ENCODE measurements at places on chromosomes 6 and 20. TPM values are rescaled to one million over a fixed set of nuclear protein-coding genes. Genes with fewer than 3 reads are reported as not detected.

DNA sequence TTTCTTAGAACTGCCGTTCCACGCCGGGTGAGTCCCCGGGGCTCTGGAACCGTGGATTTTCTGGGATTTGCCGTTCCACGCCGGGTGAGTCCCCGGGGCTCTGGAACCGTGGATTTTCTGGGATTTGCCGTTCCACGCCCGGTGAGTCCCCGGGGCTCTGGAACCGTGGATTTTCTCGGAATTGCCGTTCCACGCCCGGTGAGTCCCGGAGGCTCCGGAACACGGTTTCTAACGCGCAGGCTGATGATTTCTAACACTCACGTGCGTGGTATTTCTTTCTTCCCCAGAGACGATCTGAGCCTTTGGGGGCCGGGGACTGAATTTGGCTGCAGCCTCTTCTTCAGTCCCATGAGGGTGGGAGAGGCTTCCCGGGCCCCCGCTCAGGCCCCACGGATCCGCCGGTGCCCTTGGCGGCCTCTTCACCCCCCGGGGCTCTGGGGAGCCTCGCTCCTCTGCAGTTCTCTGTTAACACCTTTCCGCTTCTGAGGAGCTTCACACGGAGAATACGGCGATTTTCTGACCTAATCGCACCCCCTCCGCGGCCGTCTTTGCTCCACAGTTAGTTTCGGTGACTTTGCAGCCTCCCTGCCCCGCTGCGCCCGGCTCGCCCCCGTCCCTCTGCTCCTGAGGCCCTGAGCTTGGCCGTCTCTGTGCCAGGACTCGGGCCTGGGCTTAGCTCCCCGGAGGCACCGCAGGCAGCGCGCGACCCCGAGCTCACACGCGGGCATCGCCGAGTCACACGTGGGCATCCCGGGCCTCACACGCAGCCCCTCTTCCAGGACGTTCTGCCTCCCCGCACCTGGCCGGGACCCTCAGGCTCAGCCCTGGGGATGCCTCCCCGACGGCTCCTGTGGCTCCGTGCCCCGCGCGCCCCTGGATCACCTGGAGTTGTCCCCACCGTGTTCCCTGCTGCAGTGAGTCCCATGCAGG is 7.2 kb upstream of the KIF25 start:
- no peak overlapping the region for H3K27ac ChIP-seq
- no peak for DNase-seq
- H3K4me1 ChIP-seq = no peaks in the 10 kb centered on the region
- H3K27me3 ChIP-seq = no peaks in the 10 kb centered on the region
- no peaks in the 10 kb centered on the region for H3K36me3 ChIP-seq
- no peak overlapping the region for H3K4me3 ChIP-seq

- no peak for DNase-seq
- H3K36me3 ChIP-seq = no peaks in the 10 kb centered on the region
- peaks cover 10% of the 10 kb centered on the region for H3K4me1 ChIP-seq
- H3K4me3 ChIP-seq = no peak overlapping the region
- H3K27ac ChIP-seq = no peak overlapping the region
Measured at GRCh38 chr6:16731478-16732051, 29.7 kb downstream of the ATXN1 start.

MAS1 gene
- not detected for total RNA-seq

DNA sequence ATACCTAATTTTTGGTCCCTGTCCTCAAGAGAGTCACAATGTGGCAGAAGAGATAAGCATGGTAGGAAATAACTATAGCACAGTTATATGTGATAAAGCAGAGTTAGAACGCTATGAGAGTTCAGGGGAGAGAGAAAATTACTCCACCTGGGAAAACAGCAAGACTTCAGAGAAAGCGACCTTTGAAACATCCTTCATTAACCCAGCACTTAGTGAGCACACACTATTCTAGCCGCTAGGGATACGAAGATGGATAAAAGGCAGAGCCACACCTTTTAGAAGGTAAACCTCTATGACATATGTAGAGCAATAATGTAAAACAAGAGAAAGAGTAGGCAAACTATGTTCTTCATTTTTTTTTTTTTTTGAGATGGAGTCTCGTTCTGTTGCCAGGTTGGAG is 264.3 kb downstream of the PTPRK start:
- no peak overlapping the region for H3K27ac ChIP-seq
- H3K4me3 ChIP-seq = no peak overlapping the region

TFAP2A gene
- total RNA-seq = not detected

GRCh38 chr6:111861431-111861885 is 11.8 kb downstream of the FYN start:
- no peaks in the 10 kb centered on the region for H3K36me3 ChIP-seq
- no peaks in the 10 kb centered on the region for H3K4me1 ChIP-seq
- H3K4me3 ChIP-seq = no peak overlapping the region
- H3K27ac ChIP-seq = no peak overlapping the region
- DNase-seq = no peak

DNA sequence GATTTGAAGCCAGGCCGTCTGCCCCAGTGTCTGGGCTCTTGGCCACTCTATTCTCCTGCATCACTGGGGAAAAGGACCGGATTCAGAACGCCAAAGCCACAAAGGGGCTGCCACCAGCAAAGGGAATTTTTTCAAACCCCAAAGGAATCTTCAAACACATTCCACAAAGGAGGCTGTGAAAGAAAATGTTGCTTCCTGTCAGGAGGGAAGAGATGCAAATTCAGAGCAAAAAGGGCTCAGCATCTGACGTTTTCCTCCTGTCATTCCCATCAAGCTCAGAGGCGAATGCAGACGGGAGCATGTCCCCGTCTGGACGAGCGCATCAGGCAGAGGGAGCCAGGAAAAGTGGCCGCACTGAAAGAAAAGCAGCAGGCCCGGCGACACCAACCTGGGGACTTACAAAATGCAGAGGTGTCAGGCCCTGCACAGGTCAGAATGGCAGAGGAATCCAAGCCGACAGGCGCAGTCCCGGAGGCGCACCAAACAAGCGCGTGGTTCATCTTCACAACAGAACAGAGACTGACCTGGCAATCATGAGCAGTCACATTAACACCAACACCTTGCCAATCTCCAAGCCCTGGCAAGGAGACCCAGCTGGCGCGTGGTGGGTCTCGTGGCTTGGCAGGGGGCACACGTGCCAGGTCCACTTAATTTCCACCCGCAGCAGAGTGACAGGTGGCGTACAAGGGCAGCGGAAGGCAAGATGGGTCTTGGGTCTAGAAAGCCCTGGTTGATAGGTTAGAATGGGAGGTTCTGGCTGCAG is 62.8 kb downstream of the GRM4 start:
- H3K36me3 ChIP-seq = no peaks in the 10 kb centered on the region
- H3K27ac ChIP-seq = no peak overlapping the region
- H3K4me1 ChIP-seq = peaks cover 4% of the 10 kb centered on the region
- no peak for DNase-seq
- no peak overlapping the region for H3K4me3 ChIP-seq
- H3K27me3 ChIP-seq = no peaks in the 10 kb centered on the region

- no peaks in the 10 kb centered on the region for H3K4me1 ChIP-seq
- no peak for DNase-seq
- no peak overlapping the region for H3K4me3 ChIP-seq
Measured at GRCh38 chr6:127972815-127973214, 72.0 kb upstream of the THEMIS start.

TGM3 gene
- not detected for total RNA-seq

TPBG gene
- 13.2 TPM for total RNA-seq

DNA sequence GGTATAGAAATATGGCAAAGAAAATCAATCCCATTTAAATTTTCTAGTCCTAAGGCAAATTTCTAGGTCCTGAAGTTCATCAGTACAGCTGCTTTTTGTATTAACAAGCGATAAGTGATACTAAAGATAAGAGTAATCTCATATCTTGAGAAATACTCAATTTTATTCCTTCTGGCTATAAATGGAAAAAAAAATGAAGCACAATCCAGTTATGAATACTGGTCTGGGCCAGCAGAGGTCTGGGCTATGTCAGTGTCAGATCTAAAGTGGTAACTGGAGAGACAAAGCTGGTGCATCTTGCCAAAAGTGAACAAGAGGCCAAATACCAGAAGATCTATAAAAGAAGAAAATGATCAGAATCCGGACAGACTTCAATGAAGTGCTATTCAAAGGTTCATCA is 126.4 kb downstream of the FUT9 start:
- no peaks in the 10 kb centered on the region for H3K27me3 ChIP-seq
- DNase-seq = no peak
- H3K36me3 ChIP-seq = no peaks in the 10 kb centered on the region
- peaks cover 9% of the 10 kb centered on the region for H3K4me1 ChIP-seq
- no peak overlapping the region for H3K4me3 ChIP-seq

ZNF831 gene
- total RNA-seq = not detected

DNA sequence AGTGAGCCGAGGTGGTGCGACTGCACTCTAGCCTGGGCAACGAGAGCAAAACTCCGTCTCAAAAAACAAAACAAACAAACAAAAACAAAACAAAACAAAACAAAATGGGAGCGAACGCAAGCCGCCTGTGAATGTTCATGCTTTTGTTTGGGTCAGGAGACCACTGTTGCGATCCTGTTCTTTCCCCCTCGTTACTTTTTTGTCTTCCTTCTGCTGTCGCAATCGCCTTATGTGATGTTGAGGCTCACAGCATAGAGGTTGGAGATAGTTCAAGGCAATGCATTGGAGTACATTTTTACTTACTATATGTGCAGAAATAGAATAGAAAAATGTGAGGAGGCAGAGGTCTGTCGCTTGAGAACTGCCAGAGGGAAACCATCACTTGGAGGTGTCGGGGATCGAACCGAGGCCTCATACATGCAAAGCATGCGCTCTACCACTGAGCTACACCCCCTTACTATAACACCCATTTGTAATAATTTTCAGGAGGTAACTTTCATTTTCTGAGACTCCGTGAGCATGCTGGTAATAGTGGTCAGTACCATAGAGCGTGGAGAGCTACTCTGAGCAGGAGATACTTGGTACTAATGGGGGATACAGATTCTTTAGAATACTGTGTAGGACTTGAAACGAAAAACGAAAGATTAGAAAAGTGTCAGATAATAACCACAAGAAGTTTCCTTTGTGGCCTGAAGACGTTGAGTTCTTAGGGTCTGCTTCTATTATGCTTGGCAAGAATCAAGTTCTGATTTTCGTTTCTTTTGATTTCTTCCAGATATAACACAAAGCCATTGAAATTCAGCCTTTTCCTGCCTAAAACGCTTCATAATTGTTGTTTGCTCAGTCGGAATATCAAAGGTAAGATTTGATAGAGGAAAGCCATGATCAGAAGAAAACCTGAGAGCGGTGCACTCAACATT is 121.1 kb downstream of the TRIM27 start:
- peak; percentile 47 for DNase-seq
- no peaks in the 10 kb centered on the region for H3K4me1 ChIP-seq
- H3K27me3 ChIP-seq = peaks cover 82% of the 10 kb centered on the region
- H3K27ac ChIP-seq = no peak overlapping the region
- no peak overlapping the region for H3K4me3 ChIP-seq

DNA sequence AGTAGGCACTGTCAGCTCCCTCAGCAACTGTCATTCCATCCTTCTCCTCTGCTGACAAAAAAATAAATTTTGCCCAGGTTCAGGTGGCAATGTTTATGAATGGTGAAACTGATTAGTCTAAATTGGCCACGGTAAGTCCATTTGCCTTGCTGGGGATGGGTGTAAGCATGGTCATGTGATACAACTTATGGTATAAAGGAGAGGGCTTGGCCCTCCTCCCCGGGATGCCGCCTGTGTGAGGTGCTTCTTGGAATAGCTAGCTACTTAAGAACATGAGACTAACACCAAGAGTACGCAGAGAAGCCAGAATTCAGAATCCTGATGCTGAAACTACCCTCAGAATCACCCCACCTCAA is 94.4 kb upstream of the MAP7 start:
- H3K27ac ChIP-seq = peak overlapping the region; percentile 2
- peaks cover 12% of the 10 kb centered on the region for H3K4me1 ChIP-seq
- DNase-seq = no peak
- H3K36me3 ChIP-seq = no peaks in the 10 kb centered on the region
- H3K27me3 ChIP-seq = no peaks in the 10 kb centered on the region

- no peaks in the 10 kb centered on the region for H3K27me3 ChIP-seq
- no peak for DNase-seq
- no peak overlapping the region for H3K27ac ChIP-seq
- H3K4me1 ChIP-seq = peaks cover 13% of the 10 kb centered on the region
Measured at GRCh38 chr6:75215291-75215690, 9.4 kb upstream of the COL12A1 start.

DNA sequence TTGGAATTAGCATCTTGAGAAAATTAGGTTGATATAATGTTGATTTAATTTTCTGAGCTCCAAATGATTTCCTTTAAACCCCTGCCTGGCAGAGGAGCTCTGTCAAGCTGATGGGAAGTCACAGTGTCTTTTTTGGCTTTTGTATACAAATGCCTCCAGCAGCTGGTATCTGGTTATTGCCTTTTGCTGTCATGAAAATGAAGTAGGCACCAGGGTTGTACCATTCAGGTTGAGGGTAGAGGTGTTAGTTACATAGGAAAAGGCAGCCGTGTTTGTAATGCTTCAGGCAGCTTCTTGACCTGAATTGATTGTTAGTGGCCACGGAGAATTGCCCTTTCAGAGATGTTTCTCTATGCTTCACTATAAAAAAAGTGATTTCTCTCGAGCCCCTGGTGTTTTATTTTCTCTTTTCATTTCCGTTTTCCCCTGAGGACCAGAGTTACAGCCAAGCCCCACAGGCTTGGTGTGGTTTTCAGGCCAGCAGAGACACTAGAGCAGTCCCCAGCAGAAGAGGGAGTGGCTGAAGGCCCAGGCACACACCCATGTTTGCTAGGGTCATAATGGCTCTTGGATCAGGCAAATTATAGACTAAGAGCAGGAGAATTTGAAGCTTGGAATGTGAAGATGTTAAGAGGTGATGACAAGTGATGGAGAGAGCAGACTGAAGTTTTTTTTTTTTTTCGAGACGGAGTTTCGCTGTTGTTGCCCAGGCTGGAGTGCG is 21.6 kb downstream of the CMTR1 start:
- H3K4me1 ChIP-seq = peaks cover 2% of the 10 kb centered on the region
- H3K4me3 ChIP-seq = no peak overlapping the region
- H3K27me3 ChIP-seq = no peaks in the 10 kb centered on the region
- DNase-seq = no peak
- H3K36me3 ChIP-seq = peaks cover 36% of the 10 kb centered on the region

DNA sequence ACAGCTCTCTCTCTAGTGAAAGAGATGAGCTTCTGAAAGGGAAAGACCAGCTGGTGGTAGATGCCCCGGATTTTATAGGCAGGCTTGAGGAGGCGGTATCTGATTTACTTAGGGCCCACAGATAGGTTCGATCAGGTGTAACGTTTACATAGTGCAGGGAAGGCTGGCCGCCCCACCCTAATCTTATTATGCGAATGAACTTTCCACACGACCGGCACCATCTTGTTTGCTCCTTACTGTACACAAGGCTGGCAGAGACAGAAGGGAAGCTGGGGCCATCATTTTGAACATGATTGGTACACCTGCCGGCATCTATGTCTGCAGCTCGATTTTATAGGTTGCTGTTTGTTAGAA is 212.0 kb upstream of the JARID2 start:
- no peak overlapping the region for H3K27ac ChIP-seq
- DNase-seq = no peak
- H3K36me3 ChIP-seq = no peaks in the 10 kb centered on the region
- peaks cover 16% of the 10 kb centered on the region for H3K4me1 ChIP-seq

Data from cardiac muscle cell (in vitro differentiated cells and primary cell).